NCI-H1092 treated with DMSO at 0.1 percent for 48 hours (cell line): ENCODE measurements at places on chromosomes 5 and 9.

- peak; percentile 10 for DNase-seq
Measured at GRCh38 chr5:36177715-36178523, 26.0 kb downstream of the SKP2 start.

DNA sequence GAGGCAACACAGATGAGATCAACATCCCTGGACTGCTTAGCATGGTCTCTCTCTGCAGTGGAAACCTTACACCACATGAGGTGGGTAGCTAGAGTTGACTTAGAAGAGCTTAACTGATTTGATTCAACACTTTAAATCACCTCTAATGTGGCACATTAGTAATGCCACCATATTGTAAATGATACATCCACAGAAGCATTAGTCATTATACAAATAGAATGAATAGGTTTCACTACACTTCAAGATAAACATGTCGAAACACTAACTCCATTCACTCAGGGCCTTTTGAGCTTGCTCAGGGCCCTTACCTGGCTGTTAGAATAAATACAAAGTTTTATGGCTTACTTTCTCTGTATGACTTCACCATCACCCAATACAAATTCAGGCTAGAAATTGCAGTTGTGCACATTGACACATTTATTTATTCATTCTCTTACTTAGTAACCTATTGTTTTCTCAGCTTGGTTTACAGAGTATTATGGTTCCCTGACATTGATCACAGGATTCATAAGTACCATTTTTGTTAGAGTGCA, 9.3 kb upstream of the SMAD5 start:
- no peak for DNase-seq

GRCh38 chr9:5002811-5003210, 17.7 kb downstream of the JAK2 start:
- DNase-seq: no peak

- DNase-seq: no peak
Measured at GRCh38 chr9:120888626-120889025, 11.6 kb upstream of the PHF19 start.

GRCh38 chr9:125922854-125923253, 175.7 kb downstream of the PBX3 start:
- no peak for DNase-seq

- no peak for DNase-seq
Measured at GRCh38 chr9:22033012-22033630, 24.0 kb upstream of the CDKN2B start.

DNA sequence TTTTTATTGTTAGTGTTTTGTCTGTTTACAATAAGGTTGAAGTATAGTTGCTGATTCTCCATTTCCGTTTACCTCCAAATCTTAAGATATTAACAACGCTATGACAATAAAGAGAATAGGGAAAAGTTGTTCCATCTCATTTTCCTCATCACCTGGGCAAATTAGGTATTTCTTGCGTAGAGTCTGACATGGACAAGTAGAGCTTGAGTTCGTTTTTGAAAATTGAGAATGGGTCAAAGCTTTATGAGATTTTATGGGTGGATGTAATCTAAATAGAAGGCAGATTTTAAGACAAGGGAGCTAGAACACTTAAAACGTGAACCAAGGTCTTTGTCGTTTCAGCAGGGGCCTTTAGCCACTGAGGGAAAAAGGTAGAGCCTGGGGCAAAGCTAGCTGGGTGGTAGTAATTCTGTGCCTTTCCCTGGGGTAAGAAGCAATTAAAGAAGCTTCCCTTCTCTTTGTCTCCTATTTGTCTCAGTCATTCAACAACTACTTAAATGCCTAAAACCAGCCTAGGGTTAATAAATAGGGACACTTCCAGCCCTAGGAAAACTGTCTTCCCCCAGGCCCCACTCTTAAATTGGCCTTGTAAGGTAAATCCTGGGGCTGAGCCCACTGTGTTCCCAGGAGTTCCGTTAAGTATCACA, 551 bp upstream of the CAAP1 start:
- DNase-seq: no peak

GRCh38 chr5:16265141-16265540, 85.5 kb upstream of the MARCHF11 start:
- DNase-seq: no peak

DNA sequence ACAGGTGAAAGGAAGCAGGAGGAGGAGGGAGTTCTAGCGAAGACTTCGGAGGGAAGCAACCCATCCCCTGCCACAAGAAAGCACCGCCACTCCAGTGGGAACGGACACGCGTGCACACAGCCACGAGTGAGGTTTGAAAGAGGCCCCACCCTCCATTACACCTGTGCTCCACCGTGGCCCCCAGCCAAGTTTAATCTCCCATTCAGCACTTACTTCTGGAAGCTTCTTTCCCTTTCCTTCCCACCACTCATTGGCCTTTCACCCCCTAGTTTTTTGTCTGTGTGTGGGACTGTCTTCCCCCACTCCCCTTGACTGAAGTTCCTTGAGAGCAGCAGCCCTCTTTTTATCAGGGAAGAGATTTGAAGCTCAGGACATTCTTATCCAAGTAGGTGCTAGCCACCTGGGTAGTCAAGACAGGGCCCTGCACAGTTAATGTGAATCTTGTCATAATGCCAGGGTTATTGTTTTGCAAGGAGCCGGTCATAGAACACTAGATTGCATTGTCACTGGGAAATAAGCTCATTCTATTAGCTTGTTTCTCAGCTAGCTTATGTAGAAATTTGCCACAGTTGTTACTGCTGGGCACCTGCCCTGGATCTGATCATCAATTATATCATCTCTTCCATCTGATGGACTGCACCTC, 256.0 kb downstream of the DOCK8 start:
- DNase-seq: no peak

- DNase-seq: no peak
Measured at GRCh38 chr5:78597068-78597973, 51.3 kb downstream of the LHFPL2 start.

DNA sequence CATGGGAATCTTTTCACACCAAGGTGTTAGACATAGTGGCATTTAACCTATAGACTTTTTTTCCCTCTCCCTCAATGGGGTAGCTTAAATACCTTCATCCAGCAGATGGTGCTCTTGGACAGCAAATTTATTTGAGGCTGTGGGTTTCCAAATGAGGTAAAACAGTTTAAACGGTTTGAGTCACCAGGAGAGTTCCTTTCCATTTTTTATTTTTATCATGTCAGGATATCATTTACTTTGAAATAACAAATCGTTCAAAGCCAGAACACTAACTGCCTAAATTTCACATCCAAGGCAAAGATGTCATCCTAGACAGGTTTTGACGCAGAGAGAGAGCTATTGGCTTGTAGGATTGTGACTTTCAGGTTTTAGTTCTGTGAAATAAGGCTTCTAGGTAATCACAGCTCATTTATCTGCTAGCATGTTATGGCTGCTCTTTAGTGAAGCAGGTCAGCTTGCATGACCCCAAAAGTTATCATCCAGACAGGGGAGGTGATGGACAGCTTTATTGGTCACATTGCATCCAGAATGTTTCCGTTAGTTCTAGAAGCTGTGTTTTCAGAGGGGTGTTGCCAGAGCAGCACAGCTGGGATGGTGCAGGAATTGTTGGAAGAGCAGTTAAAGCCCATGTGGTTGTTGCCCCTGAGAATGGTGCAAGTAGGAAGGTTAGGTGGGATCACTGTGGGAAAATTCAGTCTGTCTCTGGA, 69.8 kb downstream of the KDM4C start:
- DNase-seq: peak; percentile 60

GRCh38 chr5:50866415-50866814, 200.0 kb downstream of the PARP8 start:
- DNase-seq: no peak

- DNase-seq: no peak
Measured at GRCh38 chr5:110366716-110367115, 359.8 kb downstream of the TMEM232 start.

DNA sequence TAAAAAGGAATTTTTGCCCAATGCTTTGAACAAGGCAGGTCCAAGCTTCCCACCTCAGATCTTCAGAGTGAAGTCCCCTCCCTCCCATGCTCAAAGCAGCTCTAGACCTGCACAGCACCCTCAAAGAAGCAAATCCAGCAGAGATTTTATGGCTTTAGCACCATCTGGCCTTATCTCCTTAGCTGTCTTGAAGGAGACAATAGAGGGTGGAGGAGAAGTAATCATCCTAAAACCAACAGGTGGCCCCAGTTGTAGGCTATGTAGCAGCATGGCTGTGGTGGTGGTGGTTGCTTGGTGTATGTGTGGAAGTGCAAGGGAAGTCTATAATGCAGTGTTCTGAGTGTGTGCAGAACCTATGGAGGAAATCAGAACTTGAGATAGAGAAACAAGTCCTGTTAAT, 140.1 kb downstream of the GRIA1 start:
- DNase-seq: no peak

DNA sequence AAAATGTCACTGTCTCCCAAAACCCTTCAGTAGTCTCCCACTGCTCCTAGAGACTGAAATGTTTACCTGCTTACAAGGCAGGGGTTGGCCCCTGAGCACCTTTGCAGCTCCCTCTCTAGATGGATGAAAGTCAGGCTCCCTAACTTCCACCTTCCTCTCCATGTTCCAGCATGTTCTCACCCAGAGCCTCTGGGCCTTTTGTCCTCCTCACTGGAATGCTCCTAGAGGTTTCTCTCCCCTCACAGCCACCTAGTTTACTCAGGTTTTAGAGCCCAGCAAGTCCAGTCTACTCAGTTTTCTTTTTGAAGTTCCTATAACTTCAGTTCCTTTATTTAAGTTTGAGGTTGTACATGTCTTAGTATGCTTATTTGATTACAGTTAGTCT, 815 bp upstream of the URM1 start:
- no peak for DNase-seq

- DNase-seq: no peak
Measured at GRCh38 chr9:131875828-131876485, 136.1 kb upstream of the RAPGEF1 start.

DNA sequence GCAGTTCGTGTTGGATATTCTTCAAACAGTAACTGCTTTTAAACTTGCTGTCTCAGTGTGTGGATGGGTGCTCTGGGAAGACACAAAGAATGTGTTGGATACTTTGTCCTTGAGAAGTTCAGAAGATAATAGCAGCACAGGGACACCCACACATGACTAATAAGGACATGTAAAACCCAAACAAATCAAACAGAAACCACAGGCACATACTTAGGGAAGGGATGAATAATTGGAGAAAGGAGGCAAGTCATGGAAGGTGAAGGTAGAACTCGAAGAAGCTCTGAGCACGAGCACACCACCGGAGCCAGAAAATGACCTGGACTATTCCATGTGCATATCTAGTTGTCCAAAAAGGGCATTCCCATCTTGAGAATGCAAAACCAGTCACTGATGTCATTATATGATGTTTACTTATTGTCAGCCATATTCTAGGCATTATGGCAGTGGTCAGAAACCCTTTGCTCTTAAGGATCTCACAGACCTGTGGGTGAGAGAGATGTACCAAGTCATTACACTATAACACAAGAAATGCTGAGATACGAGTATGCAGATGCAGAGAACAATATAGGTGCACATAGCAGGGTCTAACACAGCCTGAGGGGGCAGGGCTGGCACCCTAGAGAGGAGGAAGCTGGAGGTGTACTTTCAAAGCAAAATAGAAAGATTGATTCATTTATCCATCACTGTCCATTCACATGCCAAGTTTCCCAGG, 152.9 kb downstream of the PIK3R1 start:
- no peak for DNase-seq

DNA sequence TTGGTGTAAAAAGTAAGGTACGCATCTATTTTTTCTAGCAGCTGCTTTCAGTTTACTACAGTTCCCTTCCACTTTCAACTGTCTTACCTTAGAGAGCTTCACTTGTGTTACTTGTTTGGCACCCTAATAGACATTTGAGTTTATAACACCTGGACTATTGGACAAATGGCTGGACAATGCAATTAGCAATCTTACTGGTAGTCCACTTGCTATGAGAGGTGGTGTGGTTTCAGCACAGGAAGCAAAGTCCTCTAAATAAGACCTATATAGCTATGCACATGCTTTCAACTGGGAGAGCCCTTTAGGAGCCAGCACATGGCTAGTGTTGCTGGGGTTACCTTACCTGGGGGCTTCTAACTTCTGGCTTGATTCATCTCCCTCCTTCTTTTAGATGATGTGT, 119.6 kb upstream of the RANBP3L start:
- no peak for DNase-seq

GRCh38 chr5:107975568-107975967, 304.8 kb upstream of the EFNA5 start:
- DNase-seq: no peak

DNA sequence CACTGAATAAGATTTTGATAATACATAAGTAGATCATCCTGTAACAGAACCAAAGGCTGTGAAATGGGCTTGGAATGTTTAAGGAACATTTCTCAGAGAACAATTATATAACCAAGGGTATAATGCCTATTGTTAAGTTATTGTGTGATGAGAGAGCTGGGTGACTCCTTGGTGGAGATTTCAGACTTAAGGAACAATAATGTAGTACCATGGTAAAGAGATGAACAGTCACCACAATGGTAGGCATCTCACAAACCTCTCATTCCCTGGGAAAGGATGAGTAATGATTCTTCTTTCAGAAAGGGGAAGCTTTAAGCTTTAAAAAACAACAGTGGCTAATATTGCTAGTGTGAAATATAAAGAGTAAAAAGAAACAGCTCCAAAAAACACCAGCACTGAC, 147.4 kb downstream of the TRIM36 start:
- DNase-seq: no peak

GRCh38 chr9:128587453-128587852, 35.1 kb downstream of the SPTAN1 start:
- DNase-seq: no peak

GRCh38 chr9:86079421-86079831, 19.9 kb downstream of the GOLM1 start:
- DNase-seq: no peak

DNA sequence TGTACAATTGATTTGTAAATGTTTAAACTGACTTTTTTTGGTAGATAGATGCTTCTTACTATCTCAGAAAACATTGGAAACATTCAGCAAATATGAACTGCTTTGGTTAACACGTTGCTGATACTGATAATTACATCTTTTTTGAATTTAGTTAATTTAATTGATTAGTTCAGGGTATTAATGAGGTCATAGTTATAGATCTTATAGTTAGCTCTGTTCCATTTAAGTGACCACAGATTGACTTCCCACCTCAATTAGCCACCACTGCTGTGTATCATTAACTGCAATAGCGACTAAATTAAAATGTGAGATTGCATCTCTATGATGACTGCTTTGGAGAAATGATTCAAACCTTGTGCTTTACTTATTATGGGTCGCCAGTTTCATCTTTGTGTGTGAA, 407.1 kb upstream of the EDIL3 start:
- no peak for DNase-seq

DNA sequence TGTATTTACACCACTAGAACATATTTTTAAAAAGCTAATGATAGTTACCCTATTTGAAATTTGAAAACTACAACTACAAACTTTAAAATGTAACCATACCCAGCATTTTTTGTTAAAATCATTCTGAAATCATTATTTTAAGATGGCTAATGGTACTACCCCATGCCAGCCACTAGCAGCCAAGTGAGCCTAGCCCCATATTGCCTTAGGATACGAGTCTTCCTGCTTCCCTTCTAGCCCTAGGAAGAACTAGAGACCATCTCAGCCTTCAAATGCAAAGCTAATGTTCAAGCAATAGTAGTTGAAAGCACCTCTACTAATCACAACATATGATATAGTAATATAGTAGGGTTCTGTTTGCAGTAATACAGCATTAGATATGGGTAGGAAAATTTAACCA, 24.0 kb upstream of the VCAN start:
- DNase-seq: no peak
